ENCODE measurements at places on chromosomes 11 and 22. TPM values are rescaled to one million over a fixed set of nuclear protein-coding genes. Genes with fewer than 3 reads are reported as not detected.

SPA17 gene
- polyA plus RNA-seq, result 23.4 TPM

NAALAD2 gene
- 19.5 TPM for polyA plus RNA-seq

ZNF280B gene
- 4.4 TPM for polyA plus RNA-seq

H19 gene
- polyA plus RNA-seq, result 2,355 TPM

DNA sequence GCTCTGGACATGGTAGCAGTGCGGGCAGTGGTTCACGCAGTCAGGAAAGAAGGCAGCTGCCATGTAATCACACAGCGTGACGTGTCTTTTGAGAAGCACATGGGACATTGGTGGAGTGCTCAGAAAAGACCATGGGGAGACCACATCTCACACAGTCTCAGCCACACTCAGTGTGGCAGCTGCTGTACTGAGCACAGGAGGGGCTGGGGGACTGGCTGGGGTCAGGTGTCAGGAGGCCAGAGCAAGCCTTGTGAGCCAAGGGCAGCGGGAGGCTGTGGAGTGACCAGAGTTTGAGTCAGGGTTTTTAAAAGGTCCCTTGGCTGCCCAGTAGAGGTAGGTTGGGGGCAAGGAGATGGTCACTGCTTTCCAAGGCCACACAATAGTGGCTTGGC is 18.5 kb downstream of the CLDN5 start:
- DNase-seq, result no peak

DNA sequence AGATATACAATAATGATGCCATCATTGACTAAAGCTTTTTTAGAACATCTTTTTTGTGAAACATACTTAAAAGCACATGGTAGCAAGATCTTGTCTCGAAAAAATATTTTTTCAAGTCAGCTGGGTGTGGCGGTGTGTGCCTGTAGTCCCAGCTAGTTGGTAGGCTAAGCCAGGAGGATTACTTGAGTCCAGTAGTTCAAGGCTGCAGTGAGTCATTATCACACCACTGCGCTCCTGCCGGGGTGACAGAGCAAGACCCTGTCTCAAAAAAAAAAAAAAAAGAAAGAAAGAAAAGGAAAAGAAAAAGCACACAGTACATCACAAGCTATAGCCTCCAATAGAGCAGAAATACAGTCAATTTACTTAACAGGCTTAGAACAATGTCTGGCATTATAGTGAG is 37.0 kb downstream of the ENTHD1 start:
- no peak for DNase-seq

GRCh38 chr11:123480290-123480815 is 50.3 kb downstream of the GRAMD1B start:
- no peak for DNase-seq

DNA sequence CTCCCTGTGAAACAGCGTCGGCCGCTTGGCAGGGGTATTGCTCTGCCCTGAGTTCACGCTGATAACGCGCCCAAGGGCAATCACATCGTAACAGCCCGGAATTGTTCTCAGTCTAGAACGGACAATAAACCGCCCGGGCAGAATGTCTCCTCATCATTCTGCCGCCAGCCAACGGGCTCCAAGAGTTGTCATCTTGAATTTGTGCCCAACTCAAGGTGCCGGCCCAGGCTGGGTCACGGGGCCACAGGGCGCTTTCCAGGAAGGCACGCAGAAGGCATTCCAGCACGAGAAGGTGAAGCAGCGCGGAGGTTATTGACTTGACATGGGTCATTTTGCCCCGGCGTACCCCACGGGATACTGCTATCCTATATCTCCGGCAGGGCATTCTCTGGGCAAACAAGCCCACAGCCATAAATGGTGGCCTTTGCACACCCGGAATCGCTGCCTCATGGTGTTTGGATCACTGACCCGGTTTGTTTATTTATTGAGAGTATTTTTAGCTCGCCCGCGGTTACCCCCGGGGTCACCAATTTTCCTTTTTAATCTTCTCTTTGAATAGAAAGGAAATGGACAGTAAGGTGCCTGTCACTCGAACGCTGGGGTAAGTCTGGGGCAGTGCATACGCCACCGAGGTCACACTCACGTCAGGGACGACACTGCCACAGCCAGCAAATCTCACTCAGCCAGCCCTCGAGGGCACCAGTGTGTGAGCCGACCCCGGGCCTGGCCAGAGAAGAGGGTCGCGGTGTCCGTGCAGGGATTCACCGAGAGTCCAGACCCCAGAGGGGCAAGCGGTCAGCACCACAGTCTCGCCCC is 72.4 kb upstream of the FGF3 start:
- no peak for DNase-seq

DNA sequence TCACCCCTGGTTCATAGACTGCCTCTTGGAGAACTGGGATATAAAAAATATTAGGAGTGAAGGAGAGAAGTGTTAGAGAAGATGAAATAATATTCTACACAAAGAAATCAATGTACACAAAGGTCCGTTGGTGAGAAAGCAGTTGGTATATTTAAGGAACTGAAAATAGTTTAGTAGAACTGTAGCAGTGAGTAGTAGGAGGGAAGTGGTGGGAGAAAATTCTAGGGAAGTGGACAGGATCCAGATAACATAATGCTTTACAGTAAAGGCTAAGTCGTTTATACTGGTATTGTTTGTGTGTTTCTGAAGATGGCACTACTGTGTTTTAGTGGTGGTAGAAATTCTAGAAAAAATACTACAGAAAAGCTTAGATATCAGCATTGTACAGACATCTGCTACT is 120.8 kb upstream of the CHORDC1 start:
- no peak for DNase-seq

GRCh38 chr11:130139401-130139800 is 20.2 kb upstream of the ST14 start:
- no peak for DNase-seq

DNA sequence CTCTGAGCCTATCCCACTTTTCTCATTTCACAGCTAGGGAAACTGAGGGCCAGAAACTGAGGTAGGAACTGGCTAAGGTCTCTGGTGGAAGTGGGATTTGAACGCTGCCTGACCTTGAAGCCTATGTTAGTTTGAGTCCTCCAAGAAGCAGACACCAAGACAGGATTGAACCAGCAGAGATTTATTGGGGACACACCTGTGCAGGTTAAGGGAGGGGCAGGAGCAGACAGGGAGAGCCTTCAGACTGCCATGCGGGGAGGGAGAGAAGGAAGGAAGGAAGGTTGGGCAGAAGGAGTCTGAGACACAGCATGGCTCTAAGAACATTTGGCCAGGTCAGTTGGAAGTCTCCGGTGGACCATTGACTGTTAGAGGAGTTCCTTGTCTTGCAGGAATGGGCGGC is 59.5 kb downstream of the SGSM1 start:
- DNase-seq, result no peak

DNA sequence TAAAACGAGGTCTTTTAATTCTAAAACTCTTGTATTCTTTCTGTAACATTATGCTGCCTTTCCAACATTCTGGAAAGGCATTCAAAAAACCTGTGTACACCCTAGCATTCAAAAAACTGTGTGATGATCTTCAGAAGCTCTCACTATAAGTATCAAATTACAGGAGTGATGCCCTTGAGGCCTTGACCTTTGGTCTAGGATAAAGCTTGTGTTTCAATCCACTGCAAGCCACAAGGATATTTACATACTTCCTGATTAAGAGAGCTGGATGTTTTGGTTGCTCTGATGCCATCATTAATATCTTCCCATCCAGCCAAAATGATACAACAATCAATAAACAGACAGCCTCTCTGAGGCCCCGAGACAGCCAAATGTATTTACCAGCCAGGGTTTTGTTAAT is 11.9 kb downstream of the CLPB start:
- no peak for DNase-seq

- DNase-seq, result no peak
Measured at GRCh38 chr11:1817000-1817399, 17.8 kb upstream of the SYT8 start.

DNA sequence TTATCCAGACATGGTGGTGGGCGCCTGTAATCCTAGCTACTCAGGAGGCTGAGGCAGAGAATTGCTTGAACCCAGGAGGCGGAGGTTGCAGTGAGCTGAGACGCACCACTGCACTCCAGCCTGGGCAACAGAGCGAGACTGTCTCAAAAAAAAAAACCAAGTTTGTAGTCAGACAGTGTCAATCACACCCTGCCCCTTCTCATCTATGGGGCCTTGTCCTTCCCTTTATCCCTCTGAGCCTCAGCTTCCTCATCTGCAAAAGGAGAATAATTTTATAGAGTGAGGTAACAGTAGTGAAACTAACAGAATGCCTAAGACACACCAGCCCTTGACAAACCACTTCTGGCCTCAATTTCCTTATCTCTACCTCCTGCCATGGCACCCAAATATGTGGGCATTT is 10.7 kb downstream of the BCL9L start:
- no peak for DNase-seq
